ENCODE measurements at places on chromosomes 16 and 17.

DNA sequence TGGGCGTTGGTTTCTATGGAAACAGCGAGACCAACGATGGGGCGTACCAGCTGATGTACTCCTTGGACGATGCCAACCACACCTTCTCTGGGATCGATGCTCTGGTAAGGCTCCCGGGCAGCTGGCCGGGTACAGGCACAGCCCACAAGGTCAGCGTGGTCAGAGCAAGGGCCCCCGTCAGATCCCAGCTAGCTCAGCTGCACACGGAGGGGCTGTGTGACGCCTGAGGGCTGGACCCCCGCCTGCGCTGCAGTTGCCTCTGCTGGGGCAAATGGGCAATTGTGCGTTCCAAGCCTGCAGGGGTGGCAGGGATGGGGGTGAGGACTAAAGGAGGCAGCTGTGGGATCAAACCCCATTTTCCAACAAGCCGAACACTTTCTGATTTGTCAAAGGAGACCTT, 17.5 kb downstream of the TTYH2 start:
- no peak for DNase-seq

GRCh38 chr17:4147751-4148310, 4.8 kb downstream of the CYB5D2 start:
- no peak for DNase-seq

DNA sequence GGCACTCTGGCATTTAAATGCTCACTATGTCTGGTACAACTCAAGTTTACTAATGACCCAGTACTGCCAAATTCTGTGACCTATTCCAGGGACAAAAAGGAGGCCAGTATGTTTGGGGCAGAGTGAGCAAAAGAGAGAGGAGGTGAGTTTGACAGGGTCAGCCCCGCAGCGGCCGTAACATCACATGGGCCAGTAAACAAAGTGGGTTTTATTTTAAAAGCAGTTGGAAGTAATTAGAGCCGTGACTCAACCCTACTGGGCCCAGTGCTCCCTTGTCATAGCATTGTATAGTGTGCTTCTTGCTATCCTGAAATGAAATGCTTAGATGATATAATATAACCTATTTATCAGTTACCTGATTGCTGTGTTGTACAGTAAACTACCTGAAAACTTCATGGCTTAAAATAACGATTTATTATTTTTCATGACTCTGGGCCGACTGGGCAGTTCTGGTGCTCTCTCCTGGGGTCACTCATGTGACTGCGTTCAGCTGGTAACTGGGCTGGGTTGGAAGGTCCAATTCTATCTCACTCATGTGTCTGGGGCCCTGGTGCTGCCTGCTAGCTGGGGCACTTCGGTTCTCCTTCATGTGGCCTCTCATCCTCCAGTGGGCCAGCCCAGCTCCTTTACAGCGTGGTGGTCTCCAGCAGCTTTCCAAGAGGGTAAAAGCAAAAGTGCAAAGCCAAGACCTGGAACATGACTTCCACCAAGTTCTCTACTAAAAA, 27.4 kb downstream of the IQCK start:
- DNase-seq = peak; percentile 23

- DNase-seq = no peak
Measured at GRCh38 chr17:74282587-74283370, 8.7 kb downstream of the DNAI2 start.

- DNase-seq = peak; percentile 28
Measured at GRCh38 chr17:76452127-76452659, 759 bp downstream of the UBE2O start.

DNA sequence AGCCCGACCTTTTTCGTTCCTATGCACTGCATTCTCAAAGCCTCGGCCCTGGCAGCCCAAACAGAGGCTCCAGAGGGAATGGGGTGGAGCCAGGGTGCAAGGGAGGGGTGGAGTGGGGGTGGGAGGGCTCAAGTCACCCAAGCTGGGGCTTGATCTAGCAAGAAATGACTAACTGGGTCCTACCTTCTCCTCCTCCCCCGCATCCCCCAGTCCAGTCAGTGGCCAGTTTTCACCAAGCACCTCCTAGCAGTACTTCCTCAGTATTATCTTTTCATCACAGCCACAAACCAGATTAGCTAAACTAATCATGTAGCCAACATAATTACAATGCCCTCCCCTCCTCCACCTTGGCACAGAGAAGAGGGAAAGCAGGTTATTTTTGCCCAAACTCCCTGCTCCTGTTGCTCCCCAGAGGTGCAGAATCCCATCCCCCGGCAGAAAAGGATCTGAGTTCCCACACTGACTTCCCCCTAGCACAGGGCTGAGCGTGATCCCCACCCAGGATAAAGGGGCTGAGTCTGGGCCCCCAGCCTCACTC, 2.2 kb downstream of the JUP start:
- DNase-seq = peak; percentile 55

DNA sequence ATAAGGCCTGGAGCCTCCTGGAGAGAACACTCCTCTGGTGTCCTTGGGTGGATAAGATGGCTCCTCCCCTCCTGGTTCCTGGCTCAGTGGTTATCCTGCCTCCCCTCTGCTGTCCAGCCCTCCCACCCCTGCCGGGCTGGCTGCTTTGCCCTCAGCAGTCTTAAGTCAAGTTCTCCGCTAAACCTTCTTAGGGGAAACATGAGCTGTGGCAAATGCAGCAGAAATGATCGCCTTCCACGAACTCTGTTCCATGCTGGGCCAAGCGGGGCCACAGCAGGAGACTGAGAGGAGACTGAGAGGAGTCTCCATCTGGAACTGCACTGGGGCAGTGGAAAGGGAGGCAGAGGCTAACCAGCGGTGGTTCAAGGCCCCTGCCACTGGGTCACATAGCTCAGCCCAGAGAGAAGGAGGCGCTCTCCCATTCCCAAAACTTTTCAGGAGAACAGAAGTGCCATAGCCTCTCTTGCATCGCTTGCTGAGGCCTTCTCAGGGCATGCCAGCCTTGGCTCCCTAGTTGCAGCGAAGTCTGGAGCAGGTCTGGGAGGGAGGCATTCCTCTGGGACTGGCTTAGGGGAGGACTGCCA, 26.9 kb downstream of the TNS4 start:
- no peak for DNase-seq

- DNase-seq = no peak
Measured at GRCh38 chr16:73743665-73744496, 552.7 kb upstream of the PSMD7 start.

All from EL (cell line).